ENCODE measurements at places on chromosomes 6 and 20. TPM values are rescaled to one million over a fixed set of nuclear protein-coding genes. Genes with fewer than 3 reads are reported as not detected.

MED20 gene
- 18.7 TPM for total RNA-seq

ZNF391 gene
- total RNA-seq, result 0.97 TPM

HLA-DPA1 gene
- 37.7 TPM for total RNA-seq

EPHA7 gene
- total RNA-seq, result 1.5 TPM

FRK gene
- 8.8 TPM for total RNA-seq

DZANK1 gene
- total RNA-seq, result 0.50 TPM

C6orf141 gene
- 0.32 TPM for total RNA-seq

DNA sequence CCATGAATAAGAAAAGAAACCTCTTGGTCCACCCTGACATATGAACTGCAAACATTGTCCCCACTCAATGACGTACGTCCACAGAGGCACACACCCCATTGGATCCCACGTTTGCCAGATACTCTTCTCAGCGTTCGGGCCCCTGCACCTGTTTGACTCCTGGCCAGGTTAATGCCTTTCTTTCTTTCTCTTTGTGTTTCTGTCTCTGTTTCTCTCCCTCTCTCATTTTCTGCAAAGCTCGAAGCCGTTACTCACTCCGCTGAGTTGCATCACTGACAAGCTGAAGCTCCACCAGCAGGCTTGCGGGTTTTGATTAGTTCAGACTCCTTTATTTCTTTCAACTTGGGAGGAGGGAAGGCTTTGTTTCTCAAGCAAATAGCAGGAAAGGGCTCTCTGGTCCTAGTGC lies 135.5 kb upstream of the SUPT3H start:
- no peak for DNase-seq

DNA sequence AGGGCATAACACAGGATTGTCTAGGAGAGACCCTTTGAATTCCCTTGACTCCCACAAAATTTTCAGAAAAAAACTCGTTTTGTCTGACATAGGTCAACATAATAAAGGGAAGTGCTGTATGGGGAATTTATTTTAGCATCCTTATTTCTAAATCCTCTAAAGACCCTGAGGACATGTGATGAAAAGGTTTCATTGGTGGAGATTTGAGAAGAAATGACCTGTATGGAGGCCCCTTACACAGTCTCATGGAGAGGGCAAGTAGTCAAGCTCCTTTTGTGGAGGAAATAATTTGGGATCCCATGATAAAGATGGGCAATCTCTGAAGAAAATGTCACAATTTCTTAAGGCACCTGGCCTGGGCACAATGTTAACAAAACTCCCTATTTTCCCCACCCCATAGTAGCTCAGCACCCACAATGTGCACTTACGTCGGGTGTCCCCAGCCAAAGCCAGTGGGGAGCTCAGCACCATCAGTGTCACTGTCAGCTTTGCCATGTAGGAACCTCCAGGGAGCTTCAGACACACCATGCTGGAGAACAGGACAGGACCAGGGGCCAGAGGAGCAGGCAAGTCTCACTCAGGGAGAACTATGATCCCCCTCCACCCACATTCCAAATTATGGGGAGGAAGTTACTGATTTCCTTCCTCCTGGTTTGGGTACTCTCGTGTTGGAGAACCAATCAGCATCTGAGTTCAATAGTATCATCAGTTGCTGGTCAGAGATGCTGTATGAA lies at the start of gene HLA-DRB5:
HLA-DRB5 (minus strand) TSS at position 591 of the 734 bp plus-strand sequence; CDS start at position 528, 63 bp downstream.
- DNase-seq, result peak; percentile 31

DNA sequence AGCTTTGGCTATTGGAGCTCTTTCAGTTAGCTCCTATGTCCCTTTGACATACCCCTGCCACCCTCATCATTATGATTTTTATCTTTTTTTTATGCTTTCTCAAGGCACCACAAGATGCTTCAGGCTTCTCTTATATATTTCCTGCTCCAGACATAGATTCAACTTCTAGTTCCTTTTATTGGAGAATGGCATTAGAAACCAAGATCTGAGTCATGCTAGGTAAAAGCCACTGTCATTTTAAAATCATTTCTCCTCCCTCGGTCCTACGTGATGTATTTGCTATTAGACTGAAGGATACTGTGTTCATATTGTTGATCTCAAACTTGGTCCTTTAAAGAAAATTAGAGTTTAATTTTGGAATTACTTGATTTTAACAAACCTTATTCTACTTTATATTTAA lies 8.3 kb downstream of the TENT5A start:
- DNase-seq, result no peak

DNA sequence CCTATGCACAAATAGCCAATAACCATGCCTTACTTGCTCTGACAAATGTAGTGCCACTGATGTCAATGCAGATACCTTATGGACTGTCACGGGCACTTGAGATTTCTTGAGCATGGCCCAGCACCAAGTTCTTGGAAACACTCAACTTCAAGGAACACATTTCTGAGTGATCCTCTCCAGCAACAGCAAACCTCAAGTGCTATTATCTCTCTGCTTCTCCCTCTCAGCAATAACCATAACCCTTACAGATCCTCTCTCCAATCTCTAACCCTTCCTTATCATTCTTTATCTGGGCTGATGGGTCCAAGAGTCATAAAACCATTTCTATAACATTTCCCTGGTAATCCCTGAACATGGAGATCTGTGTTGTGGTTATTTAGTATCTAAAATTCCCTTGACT lies 266.9 kb upstream of the STXBP5 start:
- no peak for DNase-seq

GRCh38 chr6:39471954-39472659 lies 149.6 kb upstream of the KCNK16 start:
- DNase-seq, result no peak

DNA sequence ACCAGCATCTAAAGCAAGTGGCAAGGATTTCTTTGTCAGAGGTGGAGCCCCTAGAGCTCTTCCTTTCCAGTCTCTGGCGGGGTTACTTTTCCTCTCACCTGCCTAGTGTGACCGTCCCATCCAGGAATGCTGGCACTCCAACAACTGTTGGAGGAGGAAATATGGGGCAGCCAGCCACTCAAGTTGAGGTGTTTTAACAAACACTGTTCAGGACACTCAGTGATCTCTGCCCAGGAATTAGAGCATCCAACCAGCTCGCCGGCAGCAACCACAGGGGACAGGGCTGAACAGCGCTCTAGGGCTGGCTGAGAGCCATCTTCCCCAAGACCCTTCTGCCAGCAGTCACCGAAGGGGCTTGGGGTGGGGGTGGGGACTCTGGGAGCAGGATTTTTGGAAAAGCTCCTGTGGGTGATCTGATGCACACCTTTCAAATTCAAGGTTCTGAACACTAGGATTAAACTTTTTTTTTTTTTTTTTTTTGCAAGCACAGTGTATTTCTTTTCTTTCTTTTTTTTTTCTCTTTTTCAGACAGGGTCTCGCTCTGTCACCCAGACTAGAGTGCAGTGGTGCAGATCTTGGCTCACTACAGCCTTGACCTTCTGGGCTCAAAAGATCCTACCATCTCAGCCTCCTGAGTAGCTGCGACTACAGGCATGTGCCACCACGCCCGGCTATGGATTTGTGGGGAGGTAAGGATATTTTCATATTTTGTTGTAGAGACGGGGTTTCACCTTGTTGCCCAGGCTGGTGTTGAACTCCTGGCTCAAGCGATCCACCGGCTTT lies 28.4 kb upstream of the KCNK16 start:
- no peak for DNase-seq

GRCh38 chr6:110628330-110628729 lies 151.9 kb upstream of the SLC22A16 start:
- no peak for DNase-seq

GRCh38 chr20:42483730-42484303 lies 705.9 kb downstream of the PTPRT start:
- DNase-seq, result peak; percentile 28

DNA sequence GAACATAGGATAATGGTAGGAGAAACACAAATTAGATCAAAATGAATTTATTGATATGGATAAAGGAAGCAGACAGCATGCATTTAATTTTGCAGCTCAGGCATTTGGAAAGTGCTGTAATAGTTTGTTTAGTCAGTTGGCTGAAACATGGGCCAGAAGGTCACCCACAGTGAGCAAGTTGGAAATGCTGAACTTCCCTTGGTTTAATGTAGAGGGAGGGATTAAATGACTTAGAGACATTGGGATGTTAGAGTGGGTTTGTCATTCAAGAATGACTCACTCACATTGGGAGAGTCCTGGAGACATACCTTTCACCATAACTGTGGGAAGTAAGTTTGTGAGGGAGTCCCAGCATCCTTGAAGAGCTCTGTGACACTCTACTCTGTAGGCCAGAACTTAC lies 231.5 kb upstream of the PLCB4 start:
- no peak for DNase-seq

DNA sequence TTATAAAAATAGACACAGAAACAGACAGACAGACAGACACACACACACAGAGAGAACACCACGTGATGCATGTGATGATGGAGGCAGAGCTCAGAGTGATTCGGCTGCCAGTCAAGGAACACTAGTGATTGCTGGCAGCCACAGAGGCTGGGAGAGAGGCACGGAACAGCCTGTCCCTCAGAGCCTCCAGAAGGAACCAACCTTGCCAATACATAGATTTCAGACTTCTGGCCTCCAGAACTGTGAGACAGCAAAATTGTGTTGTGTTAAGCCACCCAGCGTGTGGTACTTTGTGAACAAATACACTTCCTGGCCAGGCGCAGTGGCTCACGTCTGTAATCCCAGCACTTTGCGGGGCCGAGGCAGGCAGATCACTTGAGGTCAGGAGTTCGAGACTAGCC lies 9.5 kb upstream of the PARD6B start:
- DNase-seq, result peak; percentile 74

- DNase-seq, result peak; percentile 64
These were observed 2.2 kb downstream of the SNX21 start for GRCh38 chr20:45835825-45836224.

DNA sequence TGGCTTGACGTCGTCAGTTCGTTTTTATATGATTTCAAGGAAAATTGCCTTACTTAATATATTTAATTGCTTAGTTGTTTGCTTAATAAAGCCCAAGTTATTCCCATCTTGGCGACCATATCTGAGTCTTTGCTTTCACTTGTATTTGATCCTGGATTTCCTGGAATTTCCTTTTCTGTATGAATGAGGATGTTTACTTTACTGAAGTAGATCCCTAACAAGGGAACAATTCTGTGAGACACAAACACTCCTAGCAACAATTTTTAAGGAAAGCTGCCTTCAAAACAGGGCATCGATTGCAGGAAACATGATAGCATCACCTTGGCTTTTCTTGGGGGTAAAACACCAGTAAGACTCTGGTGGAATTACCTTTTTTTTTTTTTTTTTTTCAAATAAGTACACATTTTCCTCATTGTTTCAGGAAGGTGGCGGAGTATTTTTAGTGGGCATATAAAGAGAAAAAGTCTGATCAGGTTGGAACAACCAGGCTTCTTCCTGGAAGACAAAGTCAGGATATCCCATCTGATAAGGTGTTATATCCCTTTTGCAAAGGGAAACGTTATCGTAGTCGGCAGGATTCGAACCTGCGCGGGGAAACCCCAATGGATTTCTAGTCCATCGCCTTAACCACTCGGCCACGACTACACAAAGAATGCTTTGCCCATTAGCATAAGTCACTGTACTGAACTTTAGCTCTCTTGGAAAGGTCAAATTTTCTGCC lies 68.5 kb upstream of the ZNF184 start:
- no peak for DNase-seq

DNA sequence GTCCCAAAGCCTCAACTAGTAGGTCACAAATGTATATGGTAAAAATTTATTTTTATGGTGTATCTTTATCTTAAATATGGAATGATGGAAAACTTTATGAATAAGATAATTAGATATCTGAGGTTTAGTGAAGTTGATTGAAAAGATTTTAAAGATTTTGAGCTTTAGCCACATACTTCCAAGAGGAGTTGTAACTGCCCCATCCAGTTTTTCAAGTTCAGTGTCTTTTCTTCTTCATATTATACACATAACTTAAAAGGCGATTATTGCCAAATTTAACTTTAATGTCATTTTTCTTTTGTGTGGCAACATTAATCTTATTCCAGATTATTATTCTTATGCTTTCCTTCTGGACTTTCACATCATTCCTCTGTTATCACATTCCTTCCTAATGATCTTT lies 266.4 kb downstream of the TINAG start:
- no peak for DNase-seq

GRCh38 chr20:4289875-4290274 lies 274.5 kb upstream of the RNF24 start:
- no peak for DNase-seq

DNA sequence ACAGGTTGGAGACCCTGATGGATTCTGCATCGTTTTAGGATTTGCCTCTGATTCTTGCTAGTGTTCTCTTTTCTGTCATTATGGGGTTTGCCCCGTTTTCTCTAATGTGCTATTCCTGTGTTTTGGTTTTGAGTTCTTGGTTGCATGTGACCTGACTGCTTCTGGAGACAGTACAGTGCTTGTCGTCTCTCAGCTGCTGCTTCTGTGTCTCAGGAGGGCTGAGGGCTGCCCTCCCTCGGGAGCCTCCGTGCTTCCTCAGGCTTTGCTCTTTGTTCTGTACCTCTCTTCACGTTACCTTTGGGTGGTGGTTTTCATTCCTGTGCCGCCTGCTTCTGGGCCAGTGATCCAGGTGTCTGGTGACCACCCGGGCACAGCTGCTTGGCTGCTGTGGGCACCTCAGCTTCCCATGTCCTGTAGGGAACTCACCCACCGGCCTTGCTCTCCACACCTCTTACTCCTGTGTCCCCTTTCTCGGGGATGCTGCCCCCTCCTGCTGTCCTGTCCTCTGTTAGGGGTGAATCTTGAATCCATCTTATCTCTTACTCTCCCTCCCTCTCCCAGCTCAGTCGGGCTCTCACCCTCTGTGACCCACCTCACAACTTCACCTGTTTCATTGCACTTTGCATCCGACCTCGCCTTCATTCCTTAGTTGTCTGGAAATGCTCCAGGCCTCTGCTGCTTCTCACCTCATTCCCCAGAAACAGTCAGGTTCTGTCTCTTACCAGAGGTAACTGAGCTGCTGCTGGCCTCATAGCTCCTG lies 33.2 kb downstream of the PANK2 start:
- no peak for DNase-seq

GRCh38 chr20:38827770-38828281 lies 22.3 kb downstream of the PPP1R16B start:
- DNase-seq, result no peak

DNA sequence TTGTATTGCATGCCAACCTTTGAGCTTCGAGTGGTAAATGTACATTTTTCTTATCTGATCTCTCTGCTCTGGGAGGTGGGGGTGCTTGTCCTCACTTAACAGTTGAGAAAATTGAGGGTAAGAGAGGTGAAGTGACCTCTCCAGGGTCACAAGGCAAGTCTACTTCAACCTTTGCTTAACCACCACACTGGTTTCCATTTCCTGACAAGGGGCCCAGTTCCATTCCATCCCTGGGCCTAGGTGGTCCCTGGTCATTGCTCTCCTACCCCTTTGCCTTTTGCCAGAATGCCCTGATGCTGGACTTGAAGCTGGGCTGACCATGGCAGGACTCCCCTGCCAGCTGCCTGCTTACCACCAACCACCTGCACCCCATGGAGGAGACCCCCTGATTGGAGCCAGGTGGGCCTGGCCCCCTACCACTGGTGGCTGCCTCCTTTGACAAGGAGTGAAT lies 9.9 kb upstream of the BPIFB3 start:
- no peak for DNase-seq

DNA sequence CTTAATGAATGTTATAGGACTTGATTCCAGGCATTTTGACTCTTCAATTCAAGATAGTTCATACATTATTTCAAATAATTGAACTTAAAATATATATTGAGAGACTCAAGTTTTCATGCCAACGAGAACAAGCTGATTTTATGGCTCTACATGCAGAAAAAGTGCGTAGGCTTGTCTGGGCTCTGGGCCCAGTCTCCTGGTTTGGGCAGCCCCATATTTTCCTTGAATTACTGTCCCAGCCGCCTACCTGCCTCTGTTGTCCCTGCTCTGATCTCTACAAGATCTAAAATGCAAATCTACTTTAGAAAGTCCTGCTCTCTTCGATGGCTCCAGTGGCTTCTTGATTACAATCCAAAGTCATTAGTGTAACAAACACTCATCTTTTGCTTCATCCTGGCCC lies 537.4 kb upstream of the CHD6 start:
- DNase-seq, result no peak

Data from left ventricle myocardium superior (tissue), 1 donor.